WERI-Rb-1 (cell line): ENCODE measurements at places on chromosomes 3 and 15.

DNA sequence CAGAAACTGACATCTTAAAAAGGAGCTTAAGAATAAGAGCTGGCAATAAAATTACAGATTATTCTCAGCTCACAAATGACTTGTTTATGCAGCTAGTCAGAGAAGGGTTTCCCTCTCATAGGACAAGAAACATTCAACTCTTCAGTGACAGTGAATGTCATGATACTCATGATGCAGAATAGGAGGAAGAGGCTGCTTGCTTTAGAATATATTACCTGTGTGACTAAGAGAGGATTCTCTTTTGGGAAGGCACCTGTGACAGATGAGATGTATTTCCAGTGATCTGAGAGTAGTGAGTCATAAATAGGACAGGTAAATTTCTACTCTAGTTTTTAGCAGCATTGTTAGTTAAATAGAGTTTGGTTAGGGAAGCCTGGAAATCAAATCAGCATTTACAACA, 39.9 kb downstream of the RASA2 start:
- no peak for DNase-seq

- no peak for DNase-seq
Measured at GRCh38 chr3:174755833-174756829, 103.0 kb upstream of the NAALADL2 start.

DNA sequence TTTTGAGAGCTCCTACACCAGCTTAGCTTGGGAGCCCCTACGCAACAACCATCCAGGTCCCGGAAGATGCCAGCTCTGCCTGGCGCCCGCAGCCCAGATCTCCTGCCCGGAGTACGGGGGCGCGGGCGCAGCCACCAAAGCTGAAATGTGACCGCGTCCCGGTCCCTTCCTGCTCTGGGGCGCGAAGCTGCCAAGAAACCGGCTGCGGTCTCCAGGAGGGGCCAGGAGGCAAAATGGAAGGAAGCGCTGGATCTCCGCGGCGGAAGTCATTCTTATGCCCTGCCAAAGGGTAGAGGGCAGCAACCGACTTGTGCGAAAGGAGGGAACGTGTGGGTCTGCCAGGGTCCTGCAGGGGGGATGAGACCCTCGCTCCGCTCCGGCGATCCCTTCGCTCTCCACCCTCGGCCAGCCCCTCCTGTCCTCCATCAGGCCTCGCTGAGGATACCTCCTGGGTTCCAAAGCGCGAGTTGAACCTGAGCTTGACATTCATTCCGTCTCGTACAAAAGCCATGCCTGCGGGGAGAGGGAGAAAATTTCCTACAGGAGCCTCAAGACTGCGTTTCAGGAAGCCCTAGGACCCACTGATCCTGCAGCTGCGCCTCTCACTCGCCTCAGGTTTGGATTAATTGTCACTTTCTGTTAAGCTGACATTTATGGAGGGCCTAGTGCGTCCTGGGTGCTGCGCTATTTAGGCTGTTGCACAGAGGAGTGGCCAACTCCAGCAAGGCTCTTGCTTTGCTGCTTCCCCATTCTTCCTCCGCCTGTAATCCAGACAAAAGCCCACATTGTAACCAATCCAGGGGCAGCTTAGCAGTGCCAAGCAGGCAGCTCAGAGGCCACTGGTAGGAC, 98.3 kb upstream of the VGLL3 start:
- peak; percentile 33 for DNase-seq

DNA sequence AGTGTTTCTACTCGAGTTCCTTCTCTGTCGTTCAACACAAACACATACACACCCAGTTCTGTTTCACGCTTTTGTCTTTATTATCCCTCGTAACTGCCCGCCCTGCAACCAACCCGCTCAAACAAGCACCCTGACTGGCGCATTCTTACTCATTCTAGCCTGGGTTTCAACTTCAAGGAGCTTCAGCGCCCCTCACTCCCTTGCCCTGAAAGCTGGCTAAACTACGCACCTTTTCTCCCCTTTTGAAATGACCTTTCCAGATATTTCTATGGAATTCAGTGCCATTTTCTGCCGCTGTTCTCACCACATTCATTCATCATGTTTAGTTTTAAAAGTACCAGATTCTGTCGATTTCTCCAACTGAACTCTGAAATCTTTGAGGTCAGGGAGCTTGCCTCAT, 653 bp upstream of the MFSD1 start:
- DNase-seq, result no peak

GRCh38 chr3:50604628-50605588, 6.7 kb downstream of the CISH start:
- peak; percentile 41 for DNase-seq
